ENCODE measurements at places on chromosomes 11 and 22. TPM values are rescaled to one million over a fixed set of nuclear protein-coding genes. Genes with fewer than 3 reads are reported as not detected.
A peak's percentile ranks its signal among the peaks of the same experiment; 100 is the strongest.

GRCh38 chr11:130472434-130472961 lies 24.1 kb downstream of the ADAMTS15 start:
- peaks cover 1% of the 10 kb centered on the region for H3K4me1 ChIP-seq
- no peaks in the 10 kb centered on the region for H3K27me3 ChIP-seq
- no peak overlapping the region for H3K4me3 ChIP-seq

DNA sequence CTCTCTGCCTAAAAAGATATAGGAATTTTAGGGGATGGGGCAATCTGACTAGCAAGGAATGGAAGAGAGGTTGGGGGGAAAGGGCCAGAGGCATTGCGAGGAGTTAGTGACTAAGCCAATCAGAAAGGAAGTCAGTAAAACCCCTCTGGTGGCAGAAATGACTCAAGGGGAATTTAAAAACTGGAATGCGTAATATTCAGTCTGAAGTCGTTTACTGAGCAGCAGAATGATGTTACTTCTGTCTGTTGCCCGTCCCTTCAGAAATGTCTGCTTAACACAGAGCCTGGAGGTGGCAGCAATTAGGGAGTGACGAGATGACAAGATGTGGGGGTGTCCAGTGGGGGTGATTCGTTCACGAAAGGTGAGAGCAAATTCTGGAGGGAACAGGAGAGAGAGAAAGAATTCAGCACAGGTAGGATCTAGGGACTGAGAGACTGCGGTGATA lies 107.7 kb upstream of the CLMP start:
- no peak overlapping the region for H3K27ac ChIP-seq
- no peaks in the 10 kb centered on the region for H3K36me3 ChIP-seq
- no peak overlapping the region for H3K4me3 ChIP-seq
- H3K27me3 ChIP-seq, result no peaks in the 10 kb centered on the region

OMP gene
- not detected for total RNA-seq

GALNT18 gene
- total RNA-seq, result 19.9 TPM

C11orf87 gene
- 0.05 TPM for total RNA-seq

DNA sequence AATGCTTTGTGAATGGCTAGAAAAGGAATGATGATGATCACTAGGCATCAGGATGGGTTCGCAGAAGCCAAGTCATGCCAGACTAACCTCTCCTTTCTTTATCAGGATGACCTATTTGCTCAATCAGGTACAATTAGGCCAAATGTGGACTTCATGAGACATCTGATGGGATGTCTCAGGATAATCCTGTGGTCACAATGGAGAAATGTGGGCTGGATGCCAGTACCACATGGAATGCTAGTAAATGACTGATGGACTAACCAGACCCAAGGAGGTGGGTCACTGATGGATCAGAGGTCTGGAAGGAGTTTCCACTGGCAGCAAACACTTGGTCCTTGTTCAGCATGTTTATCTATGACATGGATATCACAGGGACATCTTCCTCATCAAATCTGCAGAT lies 94.8 kb upstream of the PHOX2A start:
- H3K27me3 ChIP-seq, result no peaks in the 10 kb centered on the region
- no peaks in the 10 kb centered on the region for H3K36me3 ChIP-seq
- no peak for DNase-seq
- no peak overlapping the region for H3K4me3 ChIP-seq

DNA sequence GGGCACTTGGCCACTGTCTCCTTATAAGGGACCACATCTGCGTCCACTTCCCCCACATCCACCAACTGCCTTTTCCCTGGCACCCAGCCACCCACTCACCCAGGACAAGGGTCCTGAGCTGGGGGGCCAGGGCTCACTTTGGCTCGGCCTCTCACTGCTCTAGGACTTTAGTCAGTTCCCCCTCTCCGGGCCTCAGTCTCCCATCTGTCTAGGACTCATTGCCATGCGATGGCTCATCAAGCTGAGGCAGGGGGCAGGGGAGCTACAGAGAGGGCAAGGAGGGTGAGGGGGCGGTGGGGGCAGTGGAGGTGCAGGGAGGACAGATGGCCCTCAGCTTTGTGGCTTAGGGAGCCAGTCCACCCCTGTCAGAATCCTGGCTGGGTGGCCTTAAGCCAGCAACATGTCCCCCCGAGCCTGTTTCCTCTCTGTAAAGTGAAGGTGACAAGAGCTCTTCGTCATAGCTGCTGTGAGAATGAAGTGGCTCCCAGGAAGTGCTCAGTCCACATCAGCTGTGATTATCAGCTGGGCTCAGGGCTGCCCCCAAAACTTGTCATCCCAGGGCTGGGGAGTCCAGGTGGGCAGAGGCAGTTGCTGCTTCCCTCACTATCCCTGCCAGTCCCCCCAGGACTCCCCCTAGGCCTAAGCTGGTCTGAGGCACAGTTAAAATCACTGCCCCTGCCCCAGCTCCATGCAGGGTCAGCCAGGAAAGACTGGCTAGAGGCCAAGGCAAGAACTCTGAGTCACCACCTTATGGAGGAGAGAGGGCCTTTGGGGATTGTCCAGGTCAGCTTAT lies 14.9 kb downstream of the RAC2 start:
- H3K36me3 ChIP-seq, result 0 out of 2 replicates have a peak, but pooled peaks cover 7% of the 10 kb centered on the region
- H3K27ac ChIP-seq, result peak overlapping the region; percentile 55

DNA sequence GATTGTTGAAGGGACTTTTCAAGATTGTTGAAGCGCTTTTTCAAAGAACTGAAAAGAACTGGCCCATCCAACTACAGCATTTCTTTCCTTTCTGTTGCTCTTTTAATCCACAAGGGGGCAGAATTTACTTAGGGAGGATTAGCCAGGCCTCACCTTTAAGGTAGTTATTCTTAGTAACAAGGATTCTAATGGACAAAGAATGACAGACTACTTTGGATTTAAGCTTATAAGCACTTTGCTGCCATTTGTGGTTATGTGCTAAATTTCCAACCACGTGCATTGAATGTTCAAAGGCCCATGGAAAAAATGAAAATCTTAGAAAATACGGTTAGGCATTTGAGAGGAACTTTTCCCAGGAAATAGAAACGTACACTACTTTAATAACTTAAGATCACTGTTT lies 49.5 kb upstream of the HSPA8 start:
- no peaks in the 10 kb centered on the region for H3K27me3 ChIP-seq
- H3K4me3 ChIP-seq, result no peak overlapping the region
- H3K4me1 ChIP-seq, result peaks cover 3% of the 10 kb centered on the region
- DNase-seq, result peak; percentile 47
- H3K27ac ChIP-seq, result no peak overlapping the region

TBX10 gene
- total RNA-seq, result not detected

GRCh38 chr22:46595545-46595944 lies 24.6 kb upstream of the GRAMD4 start:
- H3K4me1 ChIP-seq, result peaks cover 20% of the 10 kb centered on the region
- no peaks in the 10 kb centered on the region for H3K27me3 ChIP-seq
- no peak for DNase-seq

DNA sequence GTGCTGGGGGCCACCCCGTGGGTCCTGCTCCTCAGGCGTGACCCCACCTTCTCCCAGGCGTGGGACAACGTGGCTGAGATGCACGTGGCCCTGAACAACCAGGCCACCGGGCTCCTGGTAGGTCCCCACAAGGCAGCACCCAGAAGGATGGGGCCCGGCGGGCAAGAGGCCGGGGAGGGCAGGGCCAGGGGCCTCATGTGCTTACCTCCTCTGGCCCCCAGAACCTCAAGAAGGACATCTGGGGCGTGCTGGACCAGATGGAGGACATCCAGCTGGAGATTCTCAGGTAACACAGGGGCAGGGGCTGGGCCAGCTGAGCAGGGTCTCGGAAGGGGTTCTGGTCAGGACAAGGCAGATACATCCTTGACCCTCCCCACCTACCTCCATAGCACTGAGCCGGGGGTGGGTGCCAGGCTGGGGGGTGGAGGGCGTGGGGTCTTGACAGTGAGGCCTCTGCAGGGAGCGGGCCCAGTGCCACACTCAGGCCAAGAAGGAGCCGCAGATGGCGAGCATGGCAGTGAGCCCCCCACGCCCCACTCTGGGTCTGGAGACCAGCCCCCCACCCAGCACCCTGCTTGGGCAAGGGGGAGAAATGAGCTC lies 186.3 kb downstream of the IGLL1 start:
- DNase-seq, result no peak
- no peaks in the 10 kb centered on the region for H3K27me3 ChIP-seq
- no peaks in the 10 kb centered on the region for H3K36me3 ChIP-seq
- no peak overlapping the region for H3K4me3 ChIP-seq

DNA sequence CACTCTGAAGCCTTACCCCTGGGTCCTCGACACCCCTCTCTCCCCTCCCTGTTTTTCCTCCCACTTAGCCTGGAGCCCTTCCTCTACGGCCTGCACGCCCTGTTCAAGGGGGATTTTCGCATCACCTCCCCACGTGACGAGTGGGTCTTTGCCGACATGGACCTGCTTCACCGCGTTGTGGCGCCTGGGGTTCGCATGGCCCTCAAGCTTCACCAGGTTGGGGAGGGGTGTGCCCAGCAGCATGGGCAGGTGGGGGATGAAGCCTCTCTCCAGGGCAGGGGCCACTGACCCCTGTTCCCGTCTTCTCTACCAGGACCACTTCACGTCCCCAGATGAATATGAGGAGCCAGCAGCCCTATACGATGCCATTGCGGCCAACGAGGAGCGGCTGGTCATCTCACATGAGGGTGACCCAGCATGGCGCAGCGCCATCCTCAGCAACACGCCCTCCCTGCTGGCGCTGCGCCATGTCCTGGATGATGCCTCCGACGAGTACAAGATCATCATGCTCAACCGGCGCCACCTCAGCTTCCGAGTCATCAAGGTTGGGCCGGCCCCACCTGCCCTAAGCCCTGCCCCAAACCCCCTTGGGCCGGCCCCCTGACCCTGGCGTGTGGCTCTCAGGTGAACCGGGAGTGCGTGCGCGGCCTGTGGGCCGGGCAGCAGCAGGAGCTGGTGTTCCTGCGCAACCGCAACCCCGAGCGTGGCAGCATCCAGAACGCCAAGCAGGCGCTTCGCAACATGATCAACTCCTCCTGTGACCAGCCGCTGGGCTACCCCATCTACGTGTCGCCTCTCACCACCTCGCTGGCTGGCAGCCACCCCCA lies 2.8 kb upstream of the SIPA1 start:
- H3K27ac ChIP-seq, result no peak overlapping the region
- H3K4me3 ChIP-seq, result no peak overlapping the region
- DNase-seq, result no peak

NDUFV1 gene
- 242 TPM for total RNA-seq

GRCh38 chr11:118202599-118203422 lies 22.0 kb downstream of the JAML start:
- no peak overlapping the region for H3K27ac ChIP-seq
- no peak for DNase-seq
- H3K4me1 ChIP-seq, result peaks cover 9% of the 10 kb centered on the region
- no peaks in the 10 kb centered on the region for H3K27me3 ChIP-seq

GRCh38 chr22:39818094-39818493 lies 75.5 kb downstream of the ENTHD1 start:
- H3K27ac ChIP-seq, result no peak overlapping the region
- peaks cover 47% of the 10 kb centered on the region for H3K27me3 ChIP-seq
- H3K4me1 ChIP-seq, result peaks cover 13% of the 10 kb centered on the region
- no peak overlapping the region for H3K4me3 ChIP-seq
- DNase-seq, result no peak

GRCh38 chr22:29795663-29796062 lies 28.5 kb downstream of the UQCR10 start:
- H3K4me1 ChIP-seq, result peaks cover 28% of the 10 kb centered on the region
- H3K27me3 ChIP-seq, result no peaks in the 10 kb centered on the region
- peaks cover 30% of the 10 kb centered on the region for H3K36me3 ChIP-seq
- no peak overlapping the region for H3K27ac ChIP-seq
- no peak for DNase-seq

INPP5J gene
- 8.9 TPM for total RNA-seq

- H3K4me3 ChIP-seq, result peak overlapping the region; percentile 88
- H3K36me3 ChIP-seq, result peaks cover 5% of the 10 kb centered on the region
- H3K4me1 ChIP-seq, result peaks cover 18% of the 10 kb centered on the region
- H3K27me3 ChIP-seq, result no peaks in the 10 kb centered on the region
- H3K27ac ChIP-seq, result peak overlapping the region; percentile 88
Observed at GRCh38 chr22:31488988-31489617, 539 bp downstream of the EIF4ENIF1 start.

GRCh38 chr11:117827521-117828511 lies 3.3 kb upstream of the FXYD2 start:
- H3K4me3 ChIP-seq, result no peak overlapping the region
- peaks cover 13% of the 10 kb centered on the region for H3K4me1 ChIP-seq
- H3K27me3 ChIP-seq, result no peaks in the 10 kb centered on the region
- H3K27ac ChIP-seq, result no peak overlapping the region
- DNase-seq, result no peak

GRCh38 chr22:47380692-47381091 lies 618.2 kb downstream of the TBC1D22A start:
- no peak overlapping the region for H3K4me3 ChIP-seq
- H3K4me1 ChIP-seq, result no peaks in the 10 kb centered on the region
- H3K27me3 ChIP-seq, result peaks cover 25% of the 10 kb centered on the region
- no peak for DNase-seq

- no peak overlapping the region for H3K27ac ChIP-seq
- no peaks in the 10 kb centered on the region for H3K36me3 ChIP-seq
- H3K27me3 ChIP-seq, result no peaks in the 10 kb centered on the region
- no peak overlapping the region for H3K4me3 ChIP-seq
Observed at GRCh38 chr11:118151431-118151830, 1.2 kb downstream of the SCN4B start.

DNA sequence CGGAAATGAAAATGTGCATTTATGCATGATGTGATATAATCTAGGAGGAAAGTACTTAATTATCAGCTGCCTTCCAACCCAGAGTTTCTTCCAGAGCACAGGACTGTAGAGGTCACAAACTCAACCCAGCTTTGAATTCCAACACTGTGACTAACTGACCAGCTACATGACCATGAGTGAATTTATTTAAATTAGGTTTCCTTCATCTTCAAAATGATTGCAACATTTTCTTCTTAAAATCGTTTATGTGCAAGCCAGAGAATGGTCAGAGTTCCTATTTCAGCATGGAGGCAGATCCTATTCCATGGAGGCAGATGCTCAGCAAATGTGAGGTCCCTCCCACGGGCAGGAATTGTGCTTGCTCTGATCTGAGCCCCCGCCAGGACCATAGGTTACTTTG lies 42.4 kb downstream of the OSBP start:
- no peak overlapping the region for H3K4me3 ChIP-seq
- no peak for DNase-seq
- H3K36me3 ChIP-seq, result peaks cover 19% of the 10 kb centered on the region
- peaks cover 11% of the 10 kb centered on the region for H3K4me1 ChIP-seq
- no peaks in the 10 kb centered on the region for H3K27me3 ChIP-seq
- no peak overlapping the region for H3K27ac ChIP-seq

DNA sequence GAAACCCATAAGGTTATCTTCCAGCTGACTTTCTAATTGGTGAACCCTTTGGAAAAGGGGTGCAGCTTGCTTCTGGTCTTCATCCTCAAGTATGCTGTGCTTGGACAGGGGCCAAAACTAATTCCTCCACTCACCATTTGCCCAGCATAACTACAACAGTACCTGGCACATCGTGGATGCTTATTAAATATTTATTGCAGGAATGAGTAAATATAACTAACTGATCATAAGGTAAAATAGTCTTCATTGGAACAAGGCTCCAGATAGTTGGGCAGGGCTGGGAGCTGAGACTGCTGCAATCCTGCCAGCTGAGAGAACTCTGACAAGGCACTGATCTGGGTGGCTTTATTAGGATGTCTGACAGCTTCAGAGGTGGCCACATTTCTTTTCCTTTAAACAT lies 2.4 kb upstream of the SIDT2 start:
- DNase-seq, result no peak
- H3K27me3 ChIP-seq, result no peaks in the 10 kb centered on the region
- H3K4me3 ChIP-seq, result no peak overlapping the region
- peaks cover 79% of the 10 kb centered on the region for H3K4me1 ChIP-seq

MOB2 gene
- 25.7 TPM for total RNA-seq

Measured in HCT116 (cell line).